ENCODE measurements at places on chromosomes 2 and 18.

GRCh38 chr2:63890678-63891077 is 49.0 kb downstream of the UGP2 start:
- no peak for DNase-seq

- DNase-seq = no peak
Observed at GRCh38 chr18:11587846-11588245, 21.6 kb upstream of the SLC35G4 start.

DNA sequence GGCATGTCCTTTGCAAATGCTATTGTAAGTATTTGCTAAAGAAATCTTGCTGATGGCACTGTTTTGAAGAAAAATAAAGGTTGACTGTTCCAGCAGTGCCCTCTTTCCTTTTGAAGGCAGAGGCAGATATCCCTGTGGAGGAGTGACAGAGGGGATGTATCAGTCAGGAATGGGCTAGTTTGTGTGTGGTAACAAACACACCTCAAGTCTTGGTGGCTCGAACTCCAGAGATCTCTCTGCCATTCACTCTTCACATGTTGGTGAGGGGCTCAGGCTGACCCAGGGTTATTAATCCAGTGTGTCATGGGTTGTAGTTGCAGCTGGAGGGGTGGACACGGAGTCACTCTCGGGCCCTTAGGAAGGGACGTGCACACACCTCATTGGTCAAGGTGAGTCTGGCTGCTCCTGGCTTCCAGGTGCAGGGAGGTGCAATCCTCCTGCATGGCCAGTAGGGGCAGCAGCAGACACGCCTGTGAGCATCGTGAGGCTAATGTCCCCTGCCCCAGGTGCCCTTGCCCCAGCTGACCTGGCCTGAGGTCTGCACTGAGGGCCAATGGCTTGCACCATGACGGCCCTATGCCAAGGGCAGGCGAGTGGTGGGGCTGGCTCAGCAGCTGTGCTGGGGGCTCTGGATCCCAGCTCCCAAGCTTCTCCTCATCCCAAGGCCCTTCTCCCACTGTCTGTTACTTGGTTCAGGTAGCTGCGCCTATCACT is 146.5 kb downstream of the ASB1 start:
- DNase-seq = peak; percentile 21

DNA sequence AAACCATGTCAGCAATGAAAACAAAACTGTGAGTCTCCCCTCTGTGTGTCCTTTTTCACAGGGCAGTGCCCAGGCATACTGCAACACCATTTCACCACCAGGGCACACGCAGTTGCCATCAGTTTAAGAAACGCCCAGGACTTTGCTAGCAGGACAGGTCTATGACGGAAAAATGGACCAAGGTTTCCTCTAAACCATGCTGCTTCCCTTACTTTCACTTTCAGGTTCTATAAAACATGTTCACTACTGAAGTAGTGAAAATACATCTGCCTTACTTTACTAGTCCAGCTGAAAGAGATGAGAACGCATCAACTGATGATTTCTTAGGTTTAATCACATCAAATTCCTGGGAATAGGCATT is 110.5 kb downstream of the TCF4 start:
- peak; percentile 24 for DNase-seq

- no peak for DNase-seq
Observed at GRCh38 chr2:116145031-116145430, 1669.5 kb upstream of the DDX18 start.

- DNase-seq = no peak
Observed at GRCh38 chr2:31446848-31447247, 32.3 kb upstream of the XDH start.

GRCh38 chr2:177178797-177179196 is 33.8 kb upstream of the HNRNPA3 start:
- no peak for DNase-seq

- peak; percentile 30 for DNase-seq
Observed at GRCh38 chr2:42792583-42793333, at the start of gene HAAO. Gene HAAO (minus strand): TSS chr2:42792583. CDS start chr2:42792536, 47 bp downstream.

- no peak for DNase-seq
Observed at GRCh38 chr2:138877421-138877820, 97.2 kb upstream of the NXPH2 start.

DNA sequence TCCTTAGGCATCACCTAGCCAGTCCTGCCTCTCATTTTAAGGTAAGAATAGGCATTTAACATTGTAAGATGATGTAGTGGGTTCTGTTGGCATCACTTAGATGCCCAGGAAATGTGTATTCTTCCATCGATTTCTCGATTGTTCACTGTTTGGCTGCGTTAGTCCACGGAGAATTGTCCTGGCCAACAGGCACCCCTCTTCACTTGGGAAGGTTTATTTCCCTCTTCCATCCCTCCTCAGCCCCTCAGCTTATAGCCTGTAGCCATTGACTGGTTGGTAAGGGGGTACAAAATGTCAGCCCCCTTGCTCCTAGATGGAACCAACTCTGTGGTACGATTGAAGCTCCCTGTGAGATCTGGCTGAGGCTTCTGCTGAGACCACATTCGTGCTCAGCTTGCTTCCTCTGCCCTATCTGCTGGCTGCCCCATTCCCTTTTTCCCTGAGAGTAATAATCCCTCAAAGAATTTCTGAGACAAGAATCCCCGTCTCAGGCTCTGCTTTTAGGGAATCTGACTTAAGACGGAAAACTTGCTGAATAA is 43.4 kb downstream of the PLEKHA3 start:
- DNase-seq = no peak

DNA sequence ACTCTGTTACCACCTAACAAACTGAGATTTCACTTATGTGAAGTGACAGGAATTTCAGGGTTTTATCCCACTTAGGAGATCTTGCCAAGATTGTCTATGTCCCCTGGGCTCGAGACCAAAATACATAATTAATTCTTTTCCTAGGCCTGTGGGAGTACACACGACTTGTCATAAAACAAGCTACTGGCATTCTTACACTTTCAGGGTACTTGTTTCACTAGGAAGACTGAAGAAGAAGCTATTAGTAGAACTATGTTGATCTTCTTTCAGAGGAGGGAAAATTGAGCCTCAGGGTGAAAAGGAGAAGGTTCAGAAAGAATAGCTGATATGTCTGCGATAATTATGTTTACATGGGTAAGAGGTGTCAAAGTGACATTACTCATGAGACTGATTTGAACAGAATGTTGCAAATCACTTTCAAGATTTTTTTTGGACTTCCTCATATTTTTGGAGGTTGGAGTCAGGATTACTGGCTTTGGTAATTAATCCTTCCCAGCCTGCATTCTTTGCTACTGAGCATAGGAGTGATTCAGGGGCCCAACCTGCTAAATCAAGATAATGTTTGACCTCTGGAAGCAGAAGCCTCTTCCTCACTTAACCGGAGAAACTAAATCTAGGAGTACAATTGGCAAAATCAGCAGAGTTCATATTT is 240.0 kb upstream of the NT5C1B start:
- DNase-seq = no peak

GRCh38 chr2:7749895-7750559 is 832.8 kb downstream of the RNF144A start:
- no peak for DNase-seq

DNA sequence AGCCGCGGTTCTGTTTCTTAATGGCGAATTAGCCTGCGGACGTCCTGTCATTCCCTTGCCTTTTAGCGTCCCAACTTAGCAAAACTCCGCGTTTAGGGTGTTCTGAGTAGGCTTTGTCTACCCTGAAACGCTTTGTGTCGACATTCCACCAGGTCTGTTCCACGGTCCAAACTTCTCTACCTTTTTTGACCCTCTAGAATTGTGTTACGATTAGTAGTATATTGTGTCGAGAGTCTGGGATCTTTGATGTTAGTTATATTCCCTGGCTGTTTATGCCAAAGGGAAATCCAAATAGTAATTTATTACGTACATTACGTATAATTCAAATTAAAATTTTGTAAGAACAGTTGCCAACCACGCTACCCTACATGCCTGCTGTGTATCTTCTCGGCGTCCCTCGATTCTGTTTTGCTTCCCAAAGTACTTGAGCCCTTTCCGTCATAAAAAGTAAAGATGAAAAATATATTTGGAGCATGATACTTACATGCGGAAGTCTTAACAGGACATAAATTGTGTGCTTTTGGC is 495 bp upstream of the TTC32 start:
- no peak for DNase-seq

- no peak for DNase-seq
Observed at GRCh38 chr2:240277073-240277806, 136.8 kb upstream of the OTOS start.

GRCh38 chr18:35949903-35950627 is 22.4 kb upstream of the RMP24 start:
- DNase-seq = peak; percentile 40

- DNase-seq = no peak
Observed at GRCh38 chr18:62445386-62445917, 77.4 kb upstream of the ZCCHC2 start.

DNA sequence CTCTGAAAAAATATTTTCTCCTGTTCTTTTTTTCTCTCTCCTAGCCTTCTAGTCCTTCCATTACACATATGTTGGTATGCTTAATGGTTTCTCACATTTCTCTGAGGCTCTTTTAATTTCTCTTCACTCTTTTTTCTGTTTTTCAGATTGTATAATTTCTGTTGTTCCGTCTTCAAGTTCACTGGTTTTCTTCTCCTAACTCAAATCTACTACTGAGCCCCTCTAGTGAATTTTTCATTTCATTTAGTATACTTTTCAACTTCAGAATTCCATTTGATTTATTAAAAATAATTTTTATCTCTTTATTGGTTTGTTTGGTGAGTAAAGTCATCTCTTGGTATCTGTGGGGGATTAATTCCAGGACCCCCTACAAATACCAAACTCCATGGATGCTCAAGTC is 19.8 kb downstream of the C2orf49 start:
- DNase-seq = no peak

- no peak for DNase-seq
Observed at GRCh38 chr2:147122944-147123343, 721.9 kb upstream of the ACVR2A start.

DNA sequence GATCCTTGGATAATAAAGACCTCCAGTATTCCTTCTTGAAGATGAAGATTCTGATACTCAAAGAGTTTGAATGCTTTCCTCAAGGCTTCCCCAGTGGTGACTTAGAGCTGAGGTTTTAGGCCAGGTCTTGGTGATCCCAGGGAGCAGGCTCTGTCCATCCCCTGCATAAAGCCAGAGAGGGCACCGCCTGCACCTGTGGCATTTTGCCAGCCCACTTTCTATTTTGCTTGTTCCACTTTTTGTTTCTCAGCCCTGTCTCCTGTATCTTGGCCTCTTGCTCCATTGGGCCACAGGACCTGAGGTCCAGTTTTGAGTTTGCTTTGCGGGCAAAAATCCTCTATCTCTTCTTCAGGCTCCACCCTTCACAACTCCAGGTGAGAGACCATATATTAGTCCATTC is 6.7 kb upstream of the SCYGR1 start:
- no peak for DNase-seq

DNA sequence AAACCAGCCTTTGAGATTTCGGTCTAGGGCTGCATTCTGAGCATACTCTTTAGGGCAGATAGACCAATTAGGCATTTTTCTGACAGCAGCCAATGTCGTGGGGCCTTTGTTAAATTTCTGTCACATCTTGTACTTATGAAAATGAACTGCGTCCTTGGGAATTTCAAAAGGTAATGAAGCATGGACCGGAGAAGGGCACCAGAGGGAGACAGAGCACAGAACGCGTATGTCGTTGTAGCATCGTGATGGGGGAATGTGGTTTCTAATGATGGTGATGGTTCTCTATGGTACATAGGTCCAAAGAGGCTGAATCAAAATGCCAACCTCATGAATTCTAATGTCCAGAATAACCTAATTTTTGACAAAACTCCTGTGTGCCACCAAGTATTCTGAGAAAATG is 483.9 kb upstream of the CRIM1 start:
- no peak for DNase-seq

DNA sequence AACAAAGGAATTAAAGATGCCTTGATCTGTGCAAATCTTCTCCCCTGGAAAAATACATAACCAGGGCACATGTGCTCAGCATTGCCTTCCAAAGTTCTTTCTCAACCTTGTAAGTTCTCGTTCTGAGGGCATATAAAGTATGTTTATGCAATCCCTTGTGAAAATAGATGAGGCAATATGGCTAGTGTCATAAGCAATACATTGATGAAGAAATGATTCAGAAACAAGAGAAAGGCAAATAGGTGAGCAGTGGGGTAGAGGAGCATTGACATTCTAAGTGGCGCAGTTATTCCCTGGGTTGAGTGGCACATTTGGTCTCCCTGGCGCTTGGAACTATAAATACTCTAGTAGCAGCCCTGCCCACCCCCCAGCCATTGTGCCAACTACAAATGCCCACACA is 57.4 kb upstream of the PGAP1 start:
- no peak for DNase-seq

DNA sequence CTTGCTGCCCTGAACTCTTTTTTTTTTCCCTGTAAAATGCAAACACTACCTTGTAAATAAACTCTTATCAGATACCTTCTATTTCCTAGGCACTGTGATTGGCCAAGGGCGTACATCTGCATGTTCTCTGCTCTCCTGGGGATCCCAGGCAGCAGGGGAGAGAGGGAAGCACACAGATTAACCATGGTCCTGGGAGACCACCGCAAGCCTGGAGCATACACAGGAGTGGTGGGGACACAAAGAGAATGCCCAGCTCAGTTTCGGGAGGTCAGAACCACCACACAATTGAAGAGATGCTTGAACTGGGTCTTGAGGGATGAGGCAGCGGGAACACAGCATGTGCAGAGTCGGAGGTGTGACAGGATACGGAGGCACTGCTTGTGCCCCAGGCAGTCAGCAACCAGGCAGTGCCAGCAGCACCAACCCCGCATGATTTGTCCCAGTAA is 2.1 kb downstream of the GREB1 start:
- DNase-seq = no peak

DNA sequence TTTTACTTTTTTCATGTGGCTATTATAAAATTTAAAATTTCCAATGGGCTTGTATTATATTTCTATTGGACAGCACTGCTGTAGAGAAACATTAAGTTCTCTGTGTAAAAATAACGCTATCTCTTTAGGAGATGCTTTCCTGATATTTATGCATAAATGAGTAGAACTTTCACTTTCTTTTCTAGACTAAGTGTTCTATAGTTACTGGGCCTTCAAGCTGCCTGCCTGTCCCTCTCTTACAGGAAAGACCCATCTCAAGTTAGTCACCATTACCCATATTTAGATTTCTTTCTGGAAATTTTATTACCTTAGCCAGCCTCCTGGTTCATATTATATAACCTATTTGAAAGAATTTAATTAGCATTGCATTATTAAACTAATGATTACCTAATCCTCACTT is 4.8 kb downstream of the ITGA4 start:
- no peak for DNase-seq

GRCh38 chr2:88667219-88667618 is 24.3 kb upstream of the RPIA start:
- no peak for DNase-seq

- no peak for DNase-seq
Observed at GRCh38 chr2:128644156-128644555, 325.5 kb upstream of the HS6ST1 start.

DNA sequence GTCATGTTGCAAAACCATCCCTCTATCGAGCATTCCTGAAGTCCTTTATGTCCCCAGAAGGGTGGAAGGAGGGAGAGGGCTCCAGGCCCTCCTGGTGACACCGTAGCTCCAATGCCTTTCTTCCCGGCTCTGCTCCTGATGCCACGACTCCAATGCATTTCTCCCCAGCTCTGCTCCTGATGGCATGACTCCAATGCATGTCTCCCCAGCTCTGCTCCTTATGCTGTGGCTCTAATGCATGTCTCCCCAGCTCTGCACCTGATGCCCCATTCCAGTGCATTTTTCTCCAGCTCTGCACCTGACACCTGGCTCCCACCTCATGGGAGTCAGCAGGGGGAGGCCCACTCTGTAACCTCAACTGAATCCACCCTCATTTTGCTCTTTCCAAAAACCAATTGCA is 153.0 kb upstream of the SALL3 start:
- no peak for DNase-seq

Data from activated naive CD8-positive, alpha-beta T cell treated with anti-CD3 and anti-CD28 coated beads for 36 hours (primary cell).